ENCODE measurements at places on chromosomes 11 and 22.

DNA sequence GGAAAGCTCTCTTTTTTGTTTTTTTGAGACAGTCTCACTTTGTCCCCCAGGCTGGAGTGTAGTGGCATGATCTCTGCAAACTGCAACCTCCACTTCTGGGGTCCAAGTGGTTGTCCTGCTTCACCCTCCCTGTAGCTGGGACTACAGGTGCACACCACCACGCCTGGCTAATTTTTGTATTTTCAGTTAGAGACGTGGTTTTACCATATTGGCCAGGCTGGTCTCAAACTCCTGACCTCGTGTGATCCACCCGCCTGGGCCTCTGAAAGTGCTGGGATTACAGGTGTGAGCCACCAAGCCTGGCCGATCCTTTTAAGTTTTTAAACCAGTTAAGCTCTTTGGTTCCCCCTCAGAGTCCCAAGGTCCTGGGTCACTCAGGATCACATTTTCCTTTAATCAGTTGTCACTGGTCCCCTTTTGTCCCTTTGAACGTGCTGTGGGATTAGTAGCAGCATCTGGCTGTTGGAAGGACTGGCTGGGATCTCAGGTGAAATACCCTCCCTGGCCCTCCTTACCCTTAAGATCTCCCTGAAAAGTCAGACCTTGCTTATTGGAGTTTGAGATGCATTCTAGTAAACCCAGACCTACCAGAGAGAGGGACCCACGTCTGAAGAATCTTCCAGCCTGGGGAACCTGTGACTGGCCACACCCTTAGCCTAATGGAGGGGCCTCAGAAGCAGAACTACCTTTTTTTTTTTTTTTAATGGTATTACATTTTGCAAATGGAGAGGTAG, 8.1 kb downstream of the MALAT1 start:
- DNase-seq, result no peak

- DNase-seq, result no peak
Observed at GRCh38 chr11:69142895-69143294, 12.8 kb upstream of the SMIM38 start.

GRCh38 chr11:62933750-62934495, 12.8 kb upstream of the CHRM1 start:
- DNase-seq, result no peak

- DNase-seq, result peak; percentile 45
Observed at GRCh38 chr22:35627267-35628041, 10.3 kb upstream of the MB start.

- DNase-seq, result peak; percentile 29
Observed at GRCh38 chr22:50274311-50274710, 4.1 kb upstream of the MAPK11 start.

GRCh38 chr22:23708270-23708669, 17.5 kb downstream of the RGL4 start:
- DNase-seq, result no peak

- no peak for DNase-seq
Observed at GRCh38 chr11:813456-814096, 3.8 kb downstream of the RPLP2 start.

DNA sequence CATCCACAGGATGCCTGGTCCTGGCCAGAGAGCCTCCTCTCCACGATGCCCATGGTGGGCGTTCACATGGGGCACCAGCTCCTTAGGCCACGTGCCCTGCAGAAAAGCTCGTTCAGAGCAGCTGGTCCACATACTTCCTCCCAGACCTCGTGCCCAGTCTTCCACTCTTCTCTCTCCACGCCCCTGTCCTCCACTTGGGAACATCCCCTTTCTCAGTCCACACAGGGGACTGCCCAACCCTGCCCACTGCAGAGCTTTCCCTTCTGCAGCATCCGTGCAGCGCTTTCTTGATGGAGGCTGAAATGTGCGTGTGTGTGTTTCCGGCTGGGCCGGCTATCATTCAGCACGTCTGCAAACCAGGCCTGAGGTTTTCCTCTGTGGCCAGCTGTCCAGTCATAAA, 11.3 kb downstream of the TPCN2 start:
- DNase-seq, result no peak

GRCh38 chr11:129374993-129375750, 476 bp upstream of the BARX2 start:
- DNase-seq, result no peak

- DNase-seq, result no peak
Observed at GRCh38 chr22:29475550-29475949, 4.5 kb upstream of the NEFH start.

GRCh38 chr11:128735935-128736605, 42.2 kb downstream of the FLI1 start:
- DNase-seq, result no peak

DNA sequence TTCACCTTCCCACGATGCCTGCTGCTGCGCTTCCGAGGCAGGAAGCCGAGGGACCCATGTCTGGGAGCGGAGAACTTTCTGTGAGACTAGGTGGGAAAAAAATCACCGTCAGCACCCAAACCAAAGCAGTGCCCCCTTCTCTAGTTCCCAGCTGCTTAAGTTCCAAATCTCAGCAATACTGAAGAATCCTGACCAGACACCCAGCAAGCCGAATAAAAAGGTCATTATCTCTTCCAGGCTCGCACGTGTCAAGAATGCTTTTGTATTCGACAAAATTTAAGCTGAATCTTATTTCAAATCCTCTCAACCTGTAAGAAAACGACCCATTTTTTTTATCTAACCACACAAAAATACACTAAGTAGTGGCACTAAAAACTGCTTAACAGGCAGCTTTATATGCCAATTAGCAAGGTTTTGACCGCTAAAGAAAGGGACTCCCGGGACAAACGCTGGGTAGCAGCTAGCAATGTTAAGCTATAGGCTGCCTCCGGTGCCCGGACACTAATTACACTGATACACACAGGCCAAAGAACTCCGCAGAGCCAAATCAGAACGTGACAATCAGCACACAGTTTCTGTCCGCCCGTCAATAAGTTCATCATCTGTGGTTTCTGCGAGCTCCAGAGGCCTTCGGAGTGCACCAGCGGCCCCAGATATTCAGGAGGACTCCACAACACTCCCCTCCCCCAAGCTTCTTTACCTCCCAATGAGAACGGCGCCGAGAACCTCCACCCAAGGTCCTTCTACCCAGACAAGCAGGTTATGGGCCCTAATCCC, 728 bp downstream of the RPL3 start:
- no peak for DNase-seq

- DNase-seq, result peak; percentile 4
Observed at GRCh38 chr22:40290516-40290915, 55.8 kb upstream of the ADSL start.

DNA sequence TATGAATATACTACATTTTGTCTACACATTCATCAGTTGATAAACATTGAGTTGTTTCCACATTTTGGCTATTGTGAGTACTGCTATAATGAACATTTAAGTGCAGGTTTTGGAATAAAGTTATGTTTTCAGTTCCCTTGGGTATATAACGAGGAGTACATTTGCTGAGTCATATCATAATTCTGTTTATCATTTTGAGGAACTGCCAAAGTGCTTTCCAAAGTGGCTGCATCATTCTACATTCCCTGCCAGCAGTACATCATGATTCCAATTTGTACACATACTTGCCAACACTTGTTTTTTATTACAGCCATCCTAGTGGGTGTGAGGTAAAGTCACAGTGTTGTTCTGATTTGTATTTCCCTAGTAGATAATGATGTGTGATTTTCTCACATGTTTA, 1458.6 kb upstream of the TENM4 start:
- DNase-seq, result no peak

DNA sequence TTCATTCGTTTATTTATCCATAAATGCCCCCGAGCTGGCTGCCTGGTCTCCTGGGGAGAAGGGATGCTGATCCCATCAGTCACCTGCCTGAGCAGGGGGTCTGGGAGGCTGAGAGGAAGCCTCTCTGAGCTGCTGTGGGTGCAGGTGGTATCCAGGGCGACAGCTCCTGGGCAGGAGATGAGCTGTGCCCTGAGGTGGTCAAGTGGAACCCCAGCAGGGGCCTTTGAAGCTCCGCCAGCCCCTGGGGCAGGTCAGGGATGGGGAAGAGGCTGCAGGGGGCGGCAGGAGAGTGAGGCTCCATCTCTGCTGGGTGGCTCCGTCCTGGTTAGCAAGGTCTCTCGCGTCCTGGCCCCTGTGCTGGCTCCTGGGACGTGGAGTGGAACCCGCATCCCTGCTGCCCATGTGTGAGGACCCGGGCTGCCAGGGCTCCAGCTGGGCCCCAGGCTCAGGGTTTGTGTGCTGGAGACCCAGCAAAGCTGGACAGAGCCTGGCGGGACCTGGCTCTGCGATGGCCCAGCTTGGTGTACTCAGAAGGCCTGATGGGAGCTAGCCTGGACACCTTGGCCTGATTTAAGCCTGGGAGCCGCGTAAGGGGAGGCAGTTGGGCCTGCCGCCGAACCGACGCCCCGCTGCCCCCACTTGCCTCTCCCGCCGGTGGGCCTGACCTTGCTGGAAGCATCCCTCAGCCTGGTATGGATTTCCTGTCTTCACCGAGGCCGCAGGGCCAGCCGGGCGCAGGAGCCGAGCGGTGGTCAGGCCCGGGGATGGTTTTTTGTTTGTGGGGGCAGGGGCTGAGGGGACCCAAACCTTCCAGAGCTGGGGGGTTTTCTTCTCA, 44.5 kb downstream of the RTN4R start:
- no peak for DNase-seq

DNA sequence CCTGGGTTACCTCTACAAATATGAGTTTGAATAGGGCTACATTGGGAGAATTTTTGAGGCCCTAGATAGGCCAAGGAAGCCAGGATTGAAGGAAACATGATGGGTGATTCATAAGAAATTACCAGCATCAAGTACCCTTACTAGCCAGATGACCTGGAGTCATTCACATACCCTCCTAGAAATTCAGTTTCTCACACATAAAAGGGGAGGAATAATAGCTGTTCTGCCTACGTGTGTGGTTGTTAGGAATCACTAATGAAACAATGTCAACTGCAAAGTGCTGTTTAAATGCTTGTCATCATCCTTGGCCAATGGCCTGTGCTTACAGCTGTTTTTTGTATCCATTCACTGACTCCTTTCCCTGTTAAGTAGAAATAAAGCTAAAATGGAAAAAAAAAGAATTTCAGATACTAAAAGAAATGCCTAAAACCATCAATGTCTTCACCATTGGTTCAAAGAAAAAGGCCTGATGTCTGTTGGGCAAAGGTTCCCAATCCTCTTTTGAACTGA, 114.4 kb downstream of the NCAM1 start:
- no peak for DNase-seq

DNA sequence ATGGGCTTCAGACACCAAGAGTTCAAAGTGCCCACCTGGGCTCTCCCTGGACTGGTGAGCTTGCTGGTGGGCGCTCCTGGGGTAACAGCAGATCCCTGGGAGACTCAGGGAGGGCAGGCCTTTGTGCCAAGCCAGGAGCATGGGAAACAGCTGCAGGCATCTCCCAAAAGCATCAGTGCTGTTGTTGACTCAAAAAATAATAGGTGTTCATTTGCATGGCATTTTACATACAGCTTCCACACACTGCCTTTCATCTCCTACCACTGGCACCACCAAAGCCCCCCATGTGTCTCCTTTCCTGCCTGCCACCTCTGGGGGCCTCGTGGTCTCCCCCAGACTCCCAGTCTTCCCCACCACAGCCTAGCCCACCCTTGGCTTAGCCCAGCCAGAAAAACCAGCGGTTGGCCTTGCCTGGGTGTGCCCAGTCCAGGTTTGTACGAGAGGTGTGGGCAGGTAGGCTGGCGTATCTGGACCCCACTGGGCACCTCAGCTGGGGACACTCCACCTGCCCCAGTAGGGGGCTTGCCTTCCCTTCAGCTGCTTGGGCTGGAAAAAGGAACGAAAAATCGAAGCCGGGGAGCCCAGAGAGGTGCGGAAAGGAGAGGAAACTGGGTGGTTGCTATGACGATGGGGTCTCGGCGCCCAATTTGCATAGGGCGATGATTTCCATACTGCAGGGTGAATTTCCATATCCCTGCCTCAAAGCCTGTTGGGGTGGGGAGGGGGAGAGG, 15.0 kb downstream of the POU2F3 start:
- DNase-seq, result no peak

DNA sequence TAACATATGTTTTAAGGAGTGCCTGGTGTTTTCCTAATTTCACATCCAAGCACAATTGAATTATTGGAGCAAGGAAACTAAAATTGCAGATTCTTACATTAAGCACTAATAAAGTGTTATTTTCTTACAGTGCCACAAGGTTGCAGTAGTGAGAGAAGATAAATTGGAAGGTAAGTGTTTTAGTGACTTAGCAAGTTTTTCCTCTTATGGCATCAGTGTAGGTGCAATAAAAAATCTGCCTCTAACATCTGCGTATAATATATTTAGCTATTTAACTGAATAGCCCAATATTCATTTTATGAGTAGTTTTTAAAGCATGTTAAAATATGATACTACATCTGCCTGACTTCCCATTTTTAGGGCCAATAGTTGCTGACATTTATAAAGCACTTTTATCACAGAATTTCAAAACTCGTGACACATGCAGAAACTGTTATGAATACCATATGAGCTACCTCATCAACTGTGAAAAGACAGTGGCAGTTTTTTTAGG, 19.0 kb downstream of the POLD3 start:
- DNase-seq, result no peak

GRCh38 chr11:25981998-25982397, 349.9 kb upstream of the ANO3 start:
- no peak for DNase-seq

- no peak for DNase-seq
Observed at GRCh38 chr11:62572431-62572830, 1.3 kb downstream of the EEF1G start.

GRCh38 chr22:27687984-27688545, 113.5 kb downstream of the MN1 start:
- DNase-seq, result no peak

DNA sequence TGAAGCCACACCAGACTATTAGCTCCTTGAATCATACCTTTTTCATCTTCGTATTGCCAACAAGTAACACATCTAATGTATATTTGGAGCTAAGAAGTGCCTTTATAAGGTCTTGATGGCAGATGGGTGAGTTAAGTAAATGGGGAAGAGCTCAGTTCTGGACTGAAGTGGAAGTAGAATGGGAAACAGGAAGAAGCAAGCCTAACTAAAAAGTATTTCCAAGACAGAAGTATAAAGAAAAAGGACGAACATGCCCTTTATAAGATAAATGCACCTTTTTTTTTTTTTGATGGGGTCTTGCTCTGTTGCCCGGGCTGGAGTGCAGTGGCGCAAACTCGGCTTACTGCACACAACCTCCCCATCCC, 14.5 kb downstream of the CRTAM start:
- no peak for DNase-seq

- no peak for DNase-seq
Observed at GRCh38 chr22:42433754-42434682, 1.8 kb upstream of the NFAM1 start.
